ENCODE measurements at places on chromosomes 1 and 21. TPM values are rescaled to one million over a fixed set of nuclear protein-coding genes. Genes with fewer than 3 reads are reported as not detected.
A peak's percentile ranks its signal among the peaks of the same experiment; 100 is the strongest.

SYT11 gene
- 11.1 TPM for total RNA-seq

AMPD1 gene
- not detected for total RNA-seq

DNA sequence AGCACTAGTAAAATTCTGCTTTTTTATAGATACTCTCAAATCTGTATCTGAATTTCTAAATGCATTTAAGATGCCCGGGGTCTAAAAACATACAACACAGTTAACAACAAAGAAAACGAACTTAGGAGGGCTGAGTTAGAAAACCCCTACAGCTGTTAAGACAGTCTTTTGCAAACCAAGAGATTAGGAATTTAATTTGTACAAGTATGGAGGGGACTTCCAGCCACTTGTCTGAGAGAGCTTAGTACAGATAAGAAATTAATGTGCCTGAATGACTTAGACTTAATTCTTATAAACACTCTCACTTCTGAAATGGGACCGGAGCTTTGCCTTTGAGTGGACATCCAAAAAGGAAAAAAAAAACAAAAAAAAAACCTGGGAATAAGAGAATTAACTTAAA is 61.6 kb downstream of the SMYD3 start:
- no peak overlapping the region for H3K4me3 ChIP-seq
- H3K27ac ChIP-seq, result no peak overlapping the region
- no peaks in the 10 kb centered on the region for H3K27me3 ChIP-seq
- DNase-seq, result no peak

DNA sequence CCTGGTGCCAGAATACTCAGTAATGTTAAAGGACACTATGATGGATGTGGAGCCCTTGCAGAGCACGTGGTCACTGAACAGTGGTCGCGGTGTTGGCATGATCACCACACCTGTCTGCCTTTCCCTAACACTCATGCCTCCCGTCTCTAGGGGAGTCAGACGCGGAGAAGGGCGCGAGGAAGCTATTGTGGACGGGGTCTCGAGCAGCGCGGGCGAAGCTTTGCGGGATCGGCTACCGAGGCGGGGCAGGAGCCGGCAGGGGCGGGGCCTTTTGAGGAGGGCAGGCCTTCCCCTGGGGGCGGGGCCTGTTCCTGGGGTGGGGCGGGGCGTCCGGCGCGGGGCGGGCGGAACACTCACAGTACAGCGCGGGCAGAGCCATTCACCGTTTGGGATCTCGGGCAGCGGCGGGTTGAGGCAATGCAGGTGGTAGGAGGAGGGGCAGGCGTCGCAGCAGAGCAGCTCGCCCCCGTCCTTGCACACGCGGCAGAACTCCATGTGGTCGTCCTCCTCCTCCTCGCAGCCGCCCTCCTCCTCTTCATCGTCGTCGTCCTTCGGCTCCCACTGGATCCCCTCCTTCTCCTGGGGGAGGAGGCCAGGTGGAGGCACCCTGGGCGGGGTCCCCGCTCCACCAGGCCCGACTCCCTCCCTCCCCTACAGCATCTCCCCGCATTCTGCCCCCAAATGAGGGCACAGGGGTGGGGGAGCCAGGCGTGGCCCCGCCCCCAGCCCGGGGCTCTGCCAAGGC is 31.5 kb downstream of the CHD5 start:
- H3K36me3 ChIP-seq, result no peaks in the 10 kb centered on the region
- peak; percentile 35 for DNase-seq
- peaks cover 77% of the 10 kb centered on the region for H3K27me3 ChIP-seq
- no peak overlapping the region for H3K27ac ChIP-seq
- H3K4me1 ChIP-seq, result peaks cover 8% of the 10 kb centered on the region
